ENCODE measurements at places on chromosomes 6 and 20.

- DNase-seq = no peak
Observed at GRCh38 chr6:157316871-157317814, 6.2 kb downstream of the TMEM242 start.

DNA sequence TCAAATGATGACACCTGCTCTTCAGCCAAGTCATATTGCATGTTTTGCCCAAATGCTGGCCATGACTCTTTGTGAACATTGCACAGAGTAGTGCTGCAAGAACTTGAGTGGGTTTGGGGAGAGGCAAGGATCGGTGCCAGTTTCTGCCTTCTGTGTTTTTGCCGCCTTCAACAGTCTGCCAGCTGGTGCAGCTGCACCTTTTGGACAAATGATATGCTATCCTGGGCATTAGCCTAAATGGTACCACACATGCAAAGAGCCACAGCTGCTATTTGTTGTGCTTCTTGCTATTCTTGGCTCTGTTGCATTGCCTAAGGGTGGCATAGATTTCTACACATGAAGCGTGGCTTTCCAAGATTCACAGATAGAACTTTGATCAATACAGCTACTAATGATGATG lies 189.0 kb upstream of the CCN2 start:
- DNase-seq = no peak

DNA sequence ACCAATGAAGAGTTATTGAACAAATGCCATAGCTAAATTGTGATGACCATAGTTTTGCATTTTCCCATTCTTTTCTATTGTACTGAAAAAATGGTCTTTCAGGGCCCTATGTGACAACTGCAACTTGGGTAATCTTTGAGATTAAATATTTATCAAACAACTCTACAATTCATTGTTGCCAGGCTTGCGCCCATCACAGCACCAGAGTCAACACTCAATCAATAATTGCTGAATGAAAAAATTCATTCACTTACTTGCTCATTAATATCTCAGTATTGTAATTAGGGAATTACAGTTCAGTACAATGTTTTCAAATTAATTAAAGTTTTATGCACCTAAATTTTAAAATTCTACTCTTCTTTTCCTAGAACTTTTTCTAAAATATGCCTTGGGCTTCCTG lies 7.7 kb upstream of the RALGAPA2 start:
- no peak for DNase-seq

GRCh38 chr6:34115403-34115795 lies 30.5 kb downstream of the GRM4 start:
- peak; percentile 5 for DNase-seq

GRCh38 chr6:71737953-71738352 lies 148.4 kb upstream of the RIMS1 start:
- DNase-seq = no peak

DNA sequence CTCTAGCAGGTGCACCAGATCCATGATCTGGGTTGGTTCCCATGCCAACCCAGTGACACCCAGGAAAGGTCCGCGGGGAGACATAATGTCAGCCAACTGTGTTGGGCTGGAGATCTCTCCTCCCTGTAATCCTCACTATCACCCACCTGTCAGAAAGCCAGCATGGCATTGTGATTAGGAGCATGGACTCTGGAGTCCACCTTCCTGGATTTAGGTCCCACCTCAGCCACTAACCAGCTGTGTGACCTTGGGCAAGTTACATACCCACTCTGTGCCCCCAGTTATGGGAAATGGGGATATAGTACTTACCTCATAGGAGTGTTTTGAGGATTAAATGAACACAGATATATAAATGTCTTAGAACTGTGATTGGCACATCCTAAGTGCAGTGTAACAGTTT lies 97.9 kb downstream of the ZDHHC14 start:
- no peak for DNase-seq

DNA sequence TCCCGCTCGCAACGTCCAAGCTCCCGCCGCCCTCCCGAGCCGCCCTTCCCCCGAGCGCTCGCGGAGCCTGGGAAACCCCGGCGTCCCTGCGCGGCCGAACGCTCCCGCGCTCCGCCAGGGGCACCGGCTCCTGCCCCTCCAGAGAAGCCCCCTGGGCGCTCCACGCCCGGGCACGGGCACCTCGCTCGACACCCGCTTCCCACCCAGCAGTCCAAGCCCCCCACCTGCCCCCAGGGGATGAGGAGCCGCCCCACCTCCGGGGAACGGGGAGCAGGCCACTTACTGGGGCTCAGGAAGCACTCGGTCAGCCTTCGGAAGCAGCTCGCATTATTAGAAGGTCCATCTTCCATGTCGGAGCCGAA lies 1.4 kb downstream of the PDE10A start:
- DNase-seq = no peak

GRCh38 chr6:88908598-88909548 lies 54.5 kb downstream of the RNGTT start:
- no peak for DNase-seq

DNA sequence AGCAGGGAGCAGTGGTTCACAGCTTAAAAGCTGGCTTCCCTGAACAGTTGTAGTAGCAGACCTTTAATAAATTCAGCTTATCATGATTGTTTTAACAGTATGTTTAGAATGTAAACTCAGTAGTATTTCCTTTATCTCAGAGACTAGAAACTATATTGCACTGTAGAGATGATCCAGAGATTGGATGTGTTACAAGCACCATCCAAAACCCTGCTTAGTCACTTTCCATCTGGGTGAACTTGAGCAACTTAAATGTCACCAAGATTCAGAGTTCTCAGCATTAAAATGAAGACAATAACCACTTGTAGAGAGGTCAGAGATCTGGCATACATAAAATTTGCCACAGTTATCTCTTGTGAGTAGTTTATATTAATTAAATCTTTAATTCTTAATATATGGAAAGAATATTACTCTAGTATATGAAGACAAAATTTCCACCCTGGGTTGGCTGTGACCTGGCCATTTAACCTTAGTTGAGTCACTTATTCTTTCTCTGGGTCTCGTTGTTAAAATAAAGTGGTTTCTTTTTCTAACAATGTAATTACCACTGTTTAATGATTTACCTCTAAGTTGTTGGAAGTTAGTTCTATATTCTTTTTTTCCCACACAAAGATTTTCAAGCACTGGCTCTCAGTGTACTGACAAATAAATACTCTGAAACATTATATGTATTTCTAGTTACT lies 239.2 kb upstream of the FKBP1C start:
- no peak for DNase-seq

- DNase-seq = no peak
Observed at GRCh38 chr20:62596921-62597320, 45.4 kb upstream of the SLCO4A1 start.

DNA sequence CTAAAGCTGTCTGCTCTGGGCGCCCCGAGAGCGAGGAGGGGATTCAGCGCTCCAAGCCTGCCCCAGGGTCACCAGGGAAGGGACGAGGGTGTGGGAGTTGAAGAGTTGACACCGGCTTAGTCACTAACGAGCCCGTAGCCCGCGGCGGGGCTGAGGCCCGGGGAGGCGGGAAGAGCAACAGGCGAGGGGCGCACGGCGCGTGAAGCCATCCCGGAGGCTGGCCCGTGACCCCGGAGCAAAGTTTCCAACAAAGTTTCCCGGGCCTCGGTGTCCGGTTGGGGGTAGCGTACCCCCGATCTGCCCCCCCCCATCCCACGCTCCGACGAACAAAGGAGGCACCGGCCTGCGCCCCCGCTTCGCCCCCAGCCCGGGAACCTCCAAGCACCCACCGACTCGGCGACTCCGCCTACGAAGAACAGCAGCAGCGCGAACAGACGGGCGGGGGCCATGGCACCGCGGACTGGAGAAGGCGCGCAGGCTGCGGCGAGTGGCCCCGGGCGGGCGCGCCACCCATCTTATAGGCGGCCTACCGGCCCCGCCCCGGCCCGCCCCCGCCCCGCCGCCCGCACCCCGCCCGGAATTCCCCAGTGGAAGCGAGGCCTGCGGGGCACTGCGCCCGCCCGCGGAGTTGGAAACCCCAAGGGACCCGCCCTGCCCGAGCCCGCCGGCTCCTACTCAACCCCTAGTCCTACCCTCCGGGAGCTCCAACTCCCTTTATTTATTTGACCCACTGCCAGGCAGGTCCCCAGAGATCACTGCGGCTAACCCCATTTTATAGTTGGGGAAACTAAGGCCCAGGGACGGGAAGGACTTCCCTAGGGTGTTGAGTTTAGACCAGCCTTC lies at the start of gene SDC4:
SDC4 (minus strand) TSS at position 489 of the 843 bp plus-strand sequence; CDS start at position 449, 40 bp downstream.
- DNase-seq = peak; percentile 28

DNA sequence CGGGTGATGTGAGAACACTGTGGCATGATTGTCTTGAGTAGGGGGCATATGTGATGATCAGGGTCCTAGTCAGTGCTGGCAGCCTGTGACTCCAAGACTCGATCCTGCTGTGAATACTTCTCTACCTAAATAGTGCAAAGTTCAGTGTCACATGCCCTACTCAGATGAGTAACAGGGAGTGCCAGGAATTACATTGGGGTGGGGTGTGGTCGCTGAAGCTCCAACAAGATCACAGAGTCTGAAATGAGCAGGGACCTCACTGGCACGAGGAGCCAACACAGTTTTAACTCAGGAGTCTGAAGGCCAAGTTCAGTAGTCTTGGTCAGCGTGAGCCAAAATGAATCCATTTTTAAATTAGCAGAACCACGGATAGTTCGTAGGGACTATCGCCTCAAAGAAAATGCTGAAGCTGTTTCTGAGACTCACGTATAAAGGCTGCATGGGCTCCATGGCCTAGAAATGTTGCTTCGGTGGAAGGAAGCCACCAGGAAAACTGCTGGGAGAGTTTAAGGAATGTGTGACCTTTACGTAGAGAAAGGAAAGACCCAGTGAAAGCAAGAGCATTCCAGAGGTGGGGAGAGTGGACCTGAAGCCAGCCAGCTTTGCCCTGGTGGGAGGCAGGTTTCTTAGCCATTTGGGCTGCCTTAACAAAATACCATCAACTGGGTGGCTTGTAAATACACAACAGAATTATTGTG lies 72.2 kb downstream of the RPP40 start:
- DNase-seq = no peak

DNA sequence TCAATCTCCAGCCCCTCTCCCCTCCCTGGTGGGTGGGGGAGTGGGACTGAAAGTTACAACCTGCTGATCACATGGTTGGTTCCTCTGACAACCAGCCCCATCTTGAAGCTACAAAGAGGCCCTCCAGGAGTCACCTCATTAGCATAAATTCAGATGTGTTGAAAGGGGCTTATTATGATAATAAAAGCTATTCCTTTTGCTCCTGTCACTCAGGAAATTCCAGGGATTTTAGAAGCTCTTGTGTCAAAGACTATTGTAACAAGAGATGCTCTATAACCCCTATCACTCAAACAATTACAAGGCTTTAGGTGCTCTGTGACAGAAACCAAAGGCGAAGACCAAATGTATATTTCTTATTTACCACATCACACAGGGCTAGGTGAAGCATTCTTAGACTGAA lies 30.1 kb upstream of the MBOAT1 start:
- no peak for DNase-seq

- DNase-seq = no peak
Observed at GRCh38 chr6:39451831-39452230, 129.3 kb upstream of the KCNK16 start.

GRCh38 chr20:37774156-37774555 lies 80.3 kb downstream of the CTNNBL1 start:
- no peak for DNase-seq
